ENCODE measurements at places on chromosomes 3 and 15.
A peak's percentile ranks its signal among the peaks of the same experiment; 100 is the strongest.

- peak; percentile 65 for DNase-seq
Measured at GRCh38 chr15:67863442-67863987, 23.7 kb upstream of the RNU6-1 start.

DNA sequence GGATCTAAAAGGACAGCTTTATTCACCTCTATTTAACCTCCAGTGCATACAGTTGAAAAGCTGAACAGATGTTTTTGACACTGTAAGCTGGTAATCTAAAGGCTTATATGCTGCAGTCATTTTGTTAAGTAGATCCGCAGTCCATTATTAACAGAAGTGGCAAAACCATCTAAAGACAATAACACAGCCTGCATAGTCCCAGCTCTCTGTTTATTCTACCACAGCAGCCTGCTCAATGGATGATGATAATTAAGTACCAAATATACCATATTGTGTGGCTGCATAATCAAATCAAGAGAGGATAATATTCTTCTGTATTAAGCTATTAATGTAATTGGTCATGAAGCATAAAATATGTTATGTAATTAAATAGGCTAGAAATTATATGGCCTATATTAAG, 207.1 kb downstream of the MEIS2 start:
- DNase-seq: no peak

GRCh38 chr3:193211173-193211572, 29.8 kb upstream of the PLAAT1 start:
- DNase-seq: no peak

DNA sequence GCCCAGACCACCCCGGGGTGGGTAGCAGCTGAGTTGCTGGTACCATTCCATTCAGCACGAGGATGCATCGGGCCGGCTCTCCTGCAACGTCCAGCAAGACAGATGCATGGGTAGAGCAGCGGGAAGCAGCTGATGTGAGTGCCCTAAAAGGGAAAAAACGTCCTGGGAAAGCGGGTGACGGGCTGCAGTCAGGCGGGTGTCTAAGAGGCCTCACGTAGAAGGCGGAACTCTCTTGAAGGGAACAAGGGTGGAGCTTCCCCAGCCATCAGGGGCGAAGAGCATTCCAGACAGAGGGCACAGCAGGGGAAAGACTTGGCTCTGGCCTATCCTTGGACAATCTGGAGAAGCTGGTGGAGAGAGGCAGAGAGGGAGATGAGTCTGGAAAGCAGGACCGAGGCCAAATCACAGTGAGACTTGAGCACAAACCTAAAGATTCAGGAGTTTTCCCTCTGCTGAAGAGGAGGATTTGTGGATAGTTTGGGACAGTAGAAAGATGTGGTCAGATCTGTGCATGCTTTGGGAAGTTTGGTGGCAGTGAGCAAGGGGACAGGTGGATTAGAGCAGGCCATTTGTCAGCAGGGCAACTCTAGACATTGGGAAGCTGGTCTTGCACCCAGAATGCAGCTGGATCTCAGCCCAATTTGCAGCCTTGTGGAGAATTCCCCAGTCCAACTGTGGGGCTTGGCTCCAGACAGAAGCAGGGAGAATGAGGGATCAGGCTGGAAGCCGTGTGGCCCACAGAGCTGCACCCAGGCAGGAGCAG, 70.7 kb downstream of the SEMA5B start:
- no peak for DNase-seq

- no peak for DNase-seq
Measured at GRCh38 chr15:27486683-27487647, 516.0 kb downstream of the GABRG3 start.

DNA sequence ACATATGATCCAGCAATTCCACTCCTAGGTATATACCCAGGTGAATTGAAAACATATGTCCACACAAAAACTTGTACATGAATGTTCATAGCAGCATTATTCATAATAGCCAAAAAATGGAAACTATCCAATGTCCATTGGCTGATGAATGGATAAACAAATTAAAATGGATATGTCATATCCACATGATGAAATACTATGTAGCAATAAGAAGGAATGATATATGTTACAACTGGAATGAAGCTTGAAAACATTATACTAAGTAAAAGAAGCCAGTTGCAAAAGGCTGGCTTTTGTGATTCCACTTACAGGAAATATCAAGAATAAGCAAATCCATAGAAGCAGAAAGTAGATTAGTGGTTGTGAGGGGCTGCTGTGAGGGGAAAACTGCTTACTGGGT, 33.7 kb downstream of the BNC1 start:
- DNase-seq: no peak

DNA sequence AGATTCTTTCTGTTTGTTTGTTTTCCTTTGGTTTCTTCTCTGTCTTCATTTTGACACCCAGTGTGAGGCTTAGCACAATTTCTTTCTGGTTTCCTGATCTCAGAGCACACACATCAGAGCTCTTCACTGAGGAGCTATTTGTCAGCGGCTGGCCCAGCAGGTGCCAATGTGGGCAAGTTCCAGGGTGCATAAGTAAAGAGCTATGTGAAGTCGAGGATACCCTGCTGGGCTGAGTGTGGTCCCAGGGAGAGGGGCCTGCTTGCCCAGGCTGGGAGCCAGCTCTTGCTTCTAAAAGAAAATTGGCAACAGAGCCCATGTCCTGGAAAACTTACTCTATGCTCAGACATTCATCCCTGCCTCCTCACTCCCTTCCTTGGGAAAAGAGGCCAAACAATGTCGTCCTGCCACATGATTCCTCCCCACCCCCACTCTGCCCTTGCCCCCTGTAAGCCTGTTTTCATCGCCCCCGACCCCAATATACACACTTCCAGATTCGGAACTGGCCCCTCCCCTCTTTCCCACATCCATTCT, 101.2 kb downstream of the ST8SIA2 start:
- no peak for DNase-seq

DNA sequence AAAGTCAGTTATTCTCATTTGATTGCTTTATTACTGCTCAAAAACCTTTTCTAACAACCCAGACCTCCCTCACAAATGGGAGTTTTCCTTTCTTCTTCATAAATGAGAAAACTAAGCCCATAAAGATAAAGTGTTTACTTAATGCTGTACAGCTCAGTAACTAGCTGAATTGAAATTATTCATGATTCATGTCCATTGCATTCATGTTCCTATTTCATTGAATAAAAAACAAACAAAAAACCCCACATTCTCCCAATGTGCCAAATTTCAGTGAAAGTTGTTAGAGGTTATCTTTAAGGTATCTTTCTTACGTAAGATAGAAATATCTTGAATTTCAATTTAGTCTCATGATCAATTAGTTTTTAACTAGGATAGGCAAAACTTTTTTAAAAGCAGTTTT, 2.8 kb downstream of the PLSCR2 start:
- DNase-seq: no peak

DNA sequence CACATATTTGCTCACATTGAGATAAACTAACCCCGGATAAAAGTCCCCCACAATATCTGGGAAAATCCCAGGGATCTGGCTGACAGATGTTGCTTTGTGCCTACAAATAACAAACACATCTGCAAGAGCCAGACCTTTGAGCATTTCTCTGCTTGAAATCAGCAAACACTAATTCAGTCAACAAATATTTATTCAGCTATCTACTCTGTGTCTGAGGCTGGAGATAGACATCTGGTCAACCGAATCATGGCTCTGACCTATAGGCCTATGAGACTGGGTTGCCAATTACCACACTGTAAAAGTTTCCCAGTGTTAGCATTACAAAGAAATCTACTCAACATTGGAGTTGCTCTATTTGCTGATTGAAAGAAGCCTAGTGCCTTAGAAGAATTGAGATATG, 201.1 kb upstream of the CADPS start:
- no peak for DNase-seq

- DNase-seq: no peak
Measured at GRCh38 chr3:161913786-161914389, 417.3 kb downstream of the OTOL1 start.

- no peak for DNase-seq
Measured at GRCh38 chr3:134625462-134625861, 25.4 kb downstream of the KY start.

DNA sequence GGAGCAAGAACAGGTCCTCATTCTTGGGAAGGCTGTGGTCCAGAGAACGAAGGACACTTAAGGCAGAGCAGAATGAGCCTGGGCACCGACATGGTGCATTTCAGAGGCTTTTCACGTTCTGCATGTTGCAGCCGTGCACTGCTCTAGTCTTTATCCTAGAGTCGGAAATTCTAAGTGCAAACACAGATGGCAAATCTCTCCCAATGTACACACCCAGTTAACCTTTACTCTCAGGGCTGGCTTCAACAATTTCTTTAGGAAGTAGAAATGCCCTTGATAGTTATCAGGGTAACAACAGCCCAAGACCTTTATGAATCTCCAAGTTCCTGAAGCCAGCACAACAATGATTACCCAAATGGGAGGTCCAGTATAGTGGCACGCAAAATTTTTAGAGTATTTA, 39.1 kb upstream of the LRTM1 start:
- no peak for DNase-seq

DNA sequence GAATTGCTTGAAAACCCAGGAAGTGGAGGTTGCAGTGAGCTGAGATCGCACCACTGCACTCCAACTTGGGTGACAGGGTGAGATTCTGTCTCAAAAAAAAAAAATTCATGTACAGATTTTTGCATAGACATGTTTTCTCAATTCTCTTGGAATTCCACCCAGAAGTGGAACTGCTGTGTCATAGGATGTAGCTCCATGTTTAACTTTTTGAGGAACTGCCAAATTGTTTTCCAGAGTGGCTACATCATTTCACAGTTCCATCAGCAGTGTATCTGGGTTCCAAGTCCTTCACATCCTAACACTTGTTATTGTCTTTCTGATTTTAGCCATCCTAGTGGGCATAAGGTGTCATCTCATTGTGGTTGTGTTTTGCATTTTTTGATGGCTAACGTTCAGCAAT, 9.9 kb downstream of the CAPN7 start:
- DNase-seq: no peak

GRCh38 chr15:48647962-48648361, 2.5 kb upstream of the FBN1 start:
- DNase-seq: no peak

DNA sequence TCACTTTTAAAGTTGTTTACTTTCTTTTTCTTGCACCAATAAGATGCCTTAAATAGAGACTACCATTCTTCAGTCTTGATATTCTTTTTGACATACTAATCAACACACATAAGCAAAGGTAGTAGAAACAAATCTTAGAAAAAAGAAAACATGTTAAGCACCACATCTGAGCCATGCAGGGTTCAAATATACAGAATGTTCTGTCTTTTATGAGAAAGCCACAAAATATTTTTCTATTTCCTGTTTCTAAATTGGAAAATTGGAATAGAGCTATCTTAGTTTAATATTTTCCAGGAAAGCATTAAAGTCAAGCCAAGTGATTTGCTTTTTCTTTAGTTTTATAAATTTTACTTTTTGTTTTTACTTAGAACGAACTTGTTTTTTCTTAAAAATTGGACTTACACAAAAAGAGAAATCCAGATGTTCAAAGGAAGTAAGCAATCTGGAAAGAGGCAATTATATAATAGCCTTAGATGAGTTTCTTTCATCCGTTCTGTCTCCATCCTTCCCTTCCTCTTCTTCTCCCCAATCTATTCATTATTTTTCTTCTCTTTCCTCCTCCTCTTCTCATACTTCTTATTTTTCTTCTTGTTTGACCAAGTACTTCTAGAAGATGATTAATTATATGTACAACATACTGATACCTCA, 731.7 kb downstream of the SQOR start:
- DNase-seq: no peak

DNA sequence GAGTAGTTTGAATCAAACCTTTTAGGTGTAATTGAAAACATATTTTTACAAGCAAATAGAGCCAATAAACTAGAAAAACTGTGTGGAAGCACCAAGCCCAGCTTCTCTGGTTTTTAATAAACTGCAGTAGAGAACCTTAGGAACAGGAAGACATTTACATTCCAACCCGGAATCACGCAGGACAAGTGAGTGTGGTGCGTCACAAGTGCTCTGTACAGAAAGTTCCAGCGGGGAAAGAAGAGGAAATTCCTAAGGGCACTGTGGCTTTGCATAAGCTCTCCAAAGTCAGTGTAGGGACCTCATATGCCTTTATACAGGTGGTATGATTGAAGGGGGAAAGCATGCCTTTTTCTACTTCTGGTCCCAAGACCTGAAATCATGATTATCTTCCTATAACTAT, 21.6 kb downstream of the COL8A1 start:
- no peak for DNase-seq

DNA sequence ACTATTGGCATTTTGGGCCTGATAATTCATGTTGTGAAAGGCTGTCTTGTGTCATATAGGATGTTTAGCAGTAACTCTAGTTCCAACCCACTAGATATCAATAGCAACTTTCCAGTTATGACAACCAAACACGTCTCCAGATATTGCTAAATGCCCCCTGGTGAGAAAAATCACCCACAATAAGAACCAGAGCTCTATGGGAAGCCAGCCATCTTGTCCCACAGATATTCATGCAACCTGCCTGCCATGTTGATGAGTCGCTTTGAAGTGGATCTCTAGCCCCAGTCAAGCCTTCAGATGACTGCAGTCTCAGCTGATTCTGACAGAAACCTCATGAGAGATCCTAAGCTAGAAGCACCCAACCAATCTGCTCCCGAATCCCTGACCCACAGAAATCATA, 5.6 kb upstream of the TNIK start:
- DNase-seq: no peak

- DNase-seq: no peak
Measured at GRCh38 chr3:73637042-73637441, 12.3 kb upstream of the PDZRN3 start.

- DNase-seq: no peak
Measured at GRCh38 chr3:123576122-123576521, 8.7 kb downstream of the HACD2 start.

GRCh38 chr3:78497767-78498166, 1270.0 kb downstream of the ROBO1 start:
- no peak for DNase-seq

- DNase-seq: no peak
Measured at GRCh38 chr3:28218917-28219198, 22.6 kb upstream of the CMC1 start.

DNA sequence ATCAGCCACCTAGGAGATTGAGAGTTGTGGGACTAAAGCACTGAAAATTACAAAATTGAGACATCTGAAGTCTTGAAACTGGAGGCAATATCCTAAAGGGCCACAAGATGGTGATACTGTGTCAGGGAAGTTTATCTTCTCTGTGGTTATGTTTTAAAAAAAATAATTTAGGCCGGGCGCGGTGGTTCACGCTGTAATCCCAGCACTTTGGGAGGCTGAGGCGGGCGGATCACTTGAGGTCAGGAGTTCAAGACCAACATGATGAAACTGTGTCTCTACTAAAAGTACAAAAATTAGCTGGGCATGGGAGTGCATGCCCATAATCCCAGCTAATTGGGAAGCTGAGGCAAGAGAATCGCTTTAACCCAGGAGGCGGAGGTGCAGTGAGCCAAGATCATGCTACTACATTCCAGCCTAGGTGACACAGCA, 17.9 kb upstream of the NIT2 start:
- DNase-seq: peak; percentile 32

- DNase-seq: no peak
Measured at GRCh38 chr15:27223179-27223578, 252.2 kb downstream of the GABRG3 start.

- no peak for DNase-seq
Measured at GRCh38 chr15:42018306-42019224, 2.3 kb downstream of the PLA2G4E start.

- DNase-seq: no peak
Measured at GRCh38 chr3:17459470-17459993, 282.9 kb downstream of the TBC1D5 start.

- no peak for DNase-seq
Measured at GRCh38 chr3:157632075-157632474, 128.9 kb upstream of the VEPH1 start.

GRCh38 chr3:16359331-16359730, 94.3 kb downstream of the OXNAD1 start:
- DNase-seq: no peak
